ENCODE measurements at places on chromosomes 5 and 9. TPM values are rescaled to one million over a fixed set of nuclear protein-coding genes. Genes with fewer than 3 reads are reported as not detected.
A peak's percentile ranks its signal among the peaks of the same experiment; 100 is the strongest.

DNA sequence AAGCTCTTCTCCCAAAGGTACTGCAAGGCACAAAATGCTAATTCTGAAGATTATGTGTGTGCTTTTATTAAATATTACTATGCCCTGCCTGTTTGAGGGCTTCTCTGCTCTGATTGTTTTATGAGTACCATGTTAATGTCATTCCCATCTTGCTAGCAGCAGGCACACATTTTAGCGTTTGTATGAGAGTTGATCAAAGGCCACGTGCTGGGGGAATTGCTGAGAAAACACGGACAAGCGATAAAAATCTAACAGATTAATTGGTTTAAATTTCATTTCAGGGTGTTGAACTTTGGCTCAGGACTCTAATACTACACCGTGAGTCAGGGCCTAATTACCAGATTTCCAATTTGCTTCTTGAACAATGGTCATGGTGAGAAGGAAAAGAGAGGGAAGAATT, 298.4 kb downstream of the EBF1 start:
- DNase-seq = no peak

GRCh38 chr5:80269991-80270438, 14.2 kb upstream of the SERINC5 start:
- DNase-seq = no peak

The GCNT4 gene
- total RNA-seq = 3.3 TPM

- no peak for DNase-seq
Measured at GRCh38 chr5:93926831-93927620, 185.6 kb upstream of the POU5F2 start.

DNA sequence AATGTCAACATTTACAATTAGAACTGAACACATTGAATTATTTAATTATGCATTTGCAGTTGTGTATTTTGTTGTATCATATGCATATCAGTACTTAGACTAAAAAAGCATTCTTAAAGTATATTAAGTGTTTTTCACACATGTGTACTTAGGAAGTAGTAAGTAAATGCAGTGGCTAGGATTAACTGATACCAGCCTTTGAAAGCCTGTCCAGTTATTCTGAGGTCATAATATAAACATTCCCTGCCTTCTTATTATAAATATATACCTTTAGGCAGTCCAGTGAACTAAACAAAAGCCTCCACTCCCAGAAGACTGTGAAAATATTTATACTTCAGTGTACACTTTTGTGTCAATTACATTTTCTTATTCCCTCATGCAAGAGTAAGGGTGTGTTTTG, 83.8 kb downstream of the TLE4 start:
- DNase-seq = no peak

The VLDLR gene
- 9.9 TPM for total RNA-seq

DNA sequence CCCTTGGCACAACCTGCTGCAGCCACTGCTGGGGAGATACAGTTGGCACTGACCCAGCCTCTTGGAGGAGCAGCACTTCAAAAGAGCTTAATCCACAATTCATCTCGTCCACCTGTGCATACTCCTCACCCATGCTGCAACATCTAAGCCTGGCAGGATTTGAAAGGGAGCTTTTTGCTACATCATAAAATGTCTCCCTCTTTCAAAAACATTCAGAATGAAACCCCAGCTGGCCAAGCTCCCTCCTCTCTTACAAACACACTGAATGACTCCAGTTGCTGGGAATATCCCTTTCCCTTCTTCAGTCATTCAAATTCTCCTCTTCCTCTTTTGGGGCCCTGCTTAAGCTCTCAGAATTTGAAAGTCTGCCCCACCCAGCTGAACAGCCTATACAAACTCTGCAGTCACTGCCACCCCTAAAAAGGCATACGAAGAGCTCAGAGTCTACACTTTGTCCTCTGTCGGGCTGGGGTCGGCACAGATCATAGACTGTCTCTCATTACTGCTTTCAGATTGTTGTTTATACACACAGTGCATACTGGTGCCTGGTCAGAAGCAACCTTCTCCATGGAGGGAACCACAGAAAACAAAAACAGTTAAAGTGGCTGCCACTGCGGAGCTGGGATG, 8.8 kb upstream of the C5orf15 start:
- no peak for DNase-seq

- peak; percentile 17 for DNase-seq
Measured at GRCh38 chr5:80569961-80570786, at the start of gene ANKRD34B. TSS of gene ANKRD34B (minus strand) at chr5:80570280. CDS start at chr5:80560019, 10,261 bp downstream.

The CCDC183 gene
- total RNA-seq = 9.0 TPM

GRCh38 chr9:35726931-35727330, 5.1 kb downstream of the TLN1 start:
- DNase-seq = no peak

DNA sequence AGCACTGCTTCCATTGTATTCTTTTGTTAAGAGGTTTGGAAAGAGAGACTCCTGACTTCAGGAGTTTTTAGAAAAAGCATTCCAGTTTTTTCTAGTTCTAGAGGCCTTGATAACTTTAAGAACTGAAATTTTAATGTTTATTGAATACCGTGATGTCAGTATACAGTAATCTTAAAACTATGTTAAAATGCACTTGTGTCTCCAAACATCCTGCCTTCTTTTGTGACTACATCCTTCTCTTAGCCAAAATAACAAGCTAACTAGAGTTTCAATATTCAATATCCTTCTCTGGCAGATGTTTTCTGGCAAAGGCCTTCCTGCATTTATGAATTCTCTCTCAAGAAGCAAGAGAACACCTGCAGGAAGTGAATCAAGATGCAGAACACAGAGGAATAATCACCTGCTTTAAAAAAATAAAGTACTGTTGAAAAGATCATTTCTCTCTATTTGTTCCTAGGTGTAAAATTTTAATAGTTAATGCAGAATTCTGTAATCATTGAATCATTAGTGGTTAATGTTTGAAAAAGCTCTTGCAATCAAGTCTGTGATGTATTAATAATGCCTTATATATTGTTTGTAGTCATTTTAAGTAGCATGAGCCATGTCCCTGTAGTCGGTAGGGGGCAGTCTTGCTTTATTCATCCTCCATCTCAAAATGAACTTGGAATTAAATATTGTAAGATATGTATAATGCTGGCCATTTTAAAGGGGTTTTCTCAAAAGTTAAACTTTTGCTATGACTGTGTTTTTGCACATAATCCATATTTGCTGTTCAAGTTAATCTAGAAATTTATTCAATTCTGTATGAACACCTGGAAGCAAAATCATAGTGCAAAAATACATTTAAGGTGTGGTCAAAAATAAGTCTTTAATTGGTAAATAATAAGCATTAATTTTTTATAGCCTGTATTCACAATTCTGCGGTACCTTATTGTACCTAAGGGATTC, 43.1 kb downstream of the NDFIP1 start:
- DNase-seq = no peak

The PKD2L2 gene
- total RNA-seq = not detected

DNA sequence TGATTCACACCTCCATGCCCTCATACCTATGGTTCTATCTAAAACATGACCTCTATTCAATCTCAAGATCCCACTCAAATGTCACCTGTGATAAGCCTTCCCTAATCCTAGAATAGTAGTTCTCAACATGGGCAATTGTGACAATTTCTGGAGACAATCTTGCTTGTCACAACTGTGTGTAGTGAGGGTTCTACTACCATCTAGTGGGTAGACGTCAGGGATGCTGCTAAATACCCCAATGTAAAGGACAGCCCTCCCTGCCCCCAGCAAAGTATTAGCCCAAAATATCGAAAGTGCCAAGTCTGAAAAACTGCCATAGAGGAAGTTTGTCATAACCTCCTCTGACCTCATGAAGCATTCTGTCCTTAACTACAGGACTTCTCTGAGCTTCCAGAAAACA, 32.0 kb downstream of the TBCA start:
- DNase-seq = no peak

The EPB41L4B gene
- 7.8 TPM for total RNA-seq

- no peak for DNase-seq
Measured at GRCh38 chr5:124878583-124879342, 132.3 kb upstream of the ZNF608 start.

DNA sequence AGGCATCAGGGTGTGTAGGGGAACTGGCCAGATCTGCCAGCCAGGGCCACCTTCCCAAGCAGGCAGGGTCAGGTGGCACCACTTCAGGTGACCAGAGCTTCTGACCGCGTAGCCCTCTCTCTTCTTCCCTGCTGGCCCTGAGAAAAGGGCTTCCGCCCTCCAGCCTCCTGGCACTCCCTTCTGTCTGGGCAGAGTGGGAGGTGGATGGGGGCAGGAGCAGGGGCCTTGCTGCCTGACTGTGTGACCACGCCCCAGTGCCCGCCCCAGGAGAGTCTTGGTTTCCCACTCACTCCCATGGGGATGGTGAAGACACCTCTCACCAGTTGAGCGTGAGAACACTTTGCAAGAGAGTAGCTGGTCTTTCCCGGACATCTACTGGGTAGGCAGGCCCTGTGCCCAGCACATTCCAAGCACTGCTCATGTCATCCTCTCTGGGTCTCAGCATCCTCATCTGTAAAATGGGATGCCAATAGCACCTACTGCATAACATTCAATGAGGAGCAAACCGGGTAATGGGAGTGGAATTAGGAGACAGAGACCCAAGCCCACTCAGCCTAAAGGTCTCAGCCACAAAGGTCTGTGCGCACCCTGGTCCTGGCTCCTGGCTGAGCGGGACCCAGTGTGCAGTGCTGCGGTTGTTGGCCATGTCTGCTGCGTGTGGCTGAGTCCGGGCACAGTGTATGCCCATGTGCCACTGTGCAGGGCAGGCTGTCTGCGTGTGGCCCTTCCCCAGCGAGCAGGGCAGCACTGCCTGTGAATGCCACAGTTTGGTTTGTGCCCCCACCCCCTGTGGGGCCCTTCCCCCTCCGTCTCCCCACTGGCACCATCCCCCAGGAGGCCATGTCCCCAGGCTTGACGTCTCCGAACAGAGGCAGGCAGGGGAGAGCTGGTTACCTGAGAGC, 179.1 kb upstream of the IER5L start:
- DNase-seq = no peak

GRCh38 chr9:35619800-35620158, 1.6 kb upstream of the CD72 start:
- no peak for DNase-seq

The PCDHA2 gene
- 5.6 TPM for total RNA-seq
